SJSA1 (cell line): ENCODE measurements at places on chromosomes 3 and 15. TPM values are rescaled to one million over a fixed set of nuclear protein-coding genes. Genes with fewer than 3 reads are reported as not detected.

The ZBTB20 gene
- total RNA-seq, result 8.3 and 18.2 TPM in 2 replicates

The NANOGP8 gene
- total RNA-seq, result not detected in 2 replicates

The ZPLD1 gene
- total RNA-seq, result not detected in 2 replicates

The C2CD4B gene
- not detected in 2 replicates for total RNA-seq

The DAZL gene
- not detected in 2 replicates for total RNA-seq

The PTPRG gene
- 13.6 and 18.5 TPM in 2 replicates for total RNA-seq
